ENCODE measurements at places on chromosomes 16 and 17.

- no peak for DNase-seq
These were observed 10.7 kb downstream of the XYLT1 start for GRCh38 chr16:17459903-17460521.

GRCh38 chr17:56978441-56979090, 635 bp downstream of the SCPEP1 start:
- no peak for DNase-seq

DNA sequence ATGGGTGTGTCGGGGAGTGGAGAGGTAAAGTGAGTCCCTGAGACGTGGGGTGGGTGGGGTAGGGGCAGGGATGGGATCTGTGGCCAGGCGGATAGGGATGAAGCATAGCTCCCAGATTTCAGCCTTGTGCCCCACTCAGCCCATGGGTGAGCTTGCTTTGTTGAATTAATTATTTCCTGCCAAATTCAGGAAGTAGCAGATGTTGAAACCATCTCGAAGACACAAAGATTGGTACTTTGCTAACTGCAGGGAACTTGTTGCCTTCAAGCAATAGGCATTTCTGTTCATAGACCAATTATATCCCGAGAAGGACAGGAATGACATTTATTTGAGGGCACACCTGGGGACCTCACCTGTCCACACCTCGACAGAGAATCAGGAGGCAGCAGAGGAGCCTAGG, 11.0 kb upstream of the C16orf74 start:
- DNase-seq: no peak

DNA sequence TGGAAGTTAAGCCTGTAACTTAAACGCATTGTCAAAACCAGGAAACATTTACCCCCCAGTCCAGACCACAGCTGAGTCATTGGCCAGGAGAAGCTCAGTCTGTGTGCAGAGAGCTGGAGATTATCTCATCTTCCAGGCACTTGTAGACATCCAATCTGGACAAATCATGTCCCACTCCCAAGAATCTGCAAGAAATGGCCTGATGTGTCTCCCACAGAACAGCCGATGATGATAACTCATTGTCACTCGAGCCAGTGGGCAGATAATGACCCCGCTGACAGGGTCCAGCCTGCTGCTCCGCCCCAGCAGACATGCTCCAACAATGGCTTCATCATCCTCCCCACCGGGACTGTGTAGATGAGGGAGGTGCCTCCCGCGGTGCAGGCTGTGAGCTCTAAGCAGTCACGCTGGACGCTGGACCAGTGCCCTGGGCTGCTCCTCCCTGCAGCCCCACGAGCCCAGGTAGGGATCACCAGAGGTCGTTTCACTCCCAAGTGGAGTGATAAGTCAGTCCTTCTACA, 322.5 kb downstream of the C16orf95 start:
- DNase-seq: no peak

DNA sequence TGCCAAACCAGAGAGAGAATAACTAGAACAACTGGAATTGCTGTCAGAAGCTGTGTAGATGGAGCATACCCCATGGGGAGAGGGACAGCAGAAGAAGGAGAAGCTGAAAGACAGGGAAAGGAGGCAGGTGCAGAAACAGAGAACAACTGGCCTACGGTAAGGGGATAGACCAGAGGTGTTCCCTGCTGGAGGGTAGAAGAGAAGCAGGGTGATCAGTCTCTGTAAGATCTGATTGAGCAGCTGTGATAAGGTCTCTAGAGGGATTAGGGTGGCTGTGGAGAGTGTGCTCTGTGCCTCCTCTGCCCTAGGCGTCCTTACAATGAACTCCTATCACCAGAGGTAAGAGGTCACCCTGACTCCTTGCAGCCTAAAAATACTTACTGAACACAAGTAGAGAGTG, 30.4 kb upstream of the HS3ST3B1 start:
- DNase-seq: no peak

DNA sequence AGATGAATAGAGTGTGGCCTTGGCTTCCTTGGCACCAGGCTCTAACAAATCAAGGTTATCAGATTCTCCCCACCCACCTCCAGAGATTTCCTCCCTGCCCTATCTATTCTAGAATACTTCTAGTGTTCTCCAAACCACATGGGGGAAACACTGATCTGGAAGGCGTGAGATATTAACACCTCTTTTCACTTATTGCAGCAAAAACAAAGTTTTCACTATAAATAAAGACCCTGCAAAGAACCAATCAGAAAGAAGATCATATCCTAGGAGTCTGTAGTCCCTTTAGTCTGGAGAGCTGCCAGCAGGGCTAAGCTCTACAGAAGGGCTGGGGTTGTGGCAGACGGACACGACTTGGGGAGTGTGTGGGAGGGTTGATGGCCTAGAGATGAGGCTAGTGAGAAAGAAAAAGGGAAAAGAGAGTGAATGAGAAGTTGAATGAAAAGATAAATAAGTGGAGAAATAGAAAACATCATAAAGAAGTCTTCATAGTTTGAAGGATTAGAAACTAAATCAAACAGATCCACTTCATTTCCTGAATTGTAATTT, 8.6 kb upstream of the SKAP1 start:
- DNase-seq: no peak

DNA sequence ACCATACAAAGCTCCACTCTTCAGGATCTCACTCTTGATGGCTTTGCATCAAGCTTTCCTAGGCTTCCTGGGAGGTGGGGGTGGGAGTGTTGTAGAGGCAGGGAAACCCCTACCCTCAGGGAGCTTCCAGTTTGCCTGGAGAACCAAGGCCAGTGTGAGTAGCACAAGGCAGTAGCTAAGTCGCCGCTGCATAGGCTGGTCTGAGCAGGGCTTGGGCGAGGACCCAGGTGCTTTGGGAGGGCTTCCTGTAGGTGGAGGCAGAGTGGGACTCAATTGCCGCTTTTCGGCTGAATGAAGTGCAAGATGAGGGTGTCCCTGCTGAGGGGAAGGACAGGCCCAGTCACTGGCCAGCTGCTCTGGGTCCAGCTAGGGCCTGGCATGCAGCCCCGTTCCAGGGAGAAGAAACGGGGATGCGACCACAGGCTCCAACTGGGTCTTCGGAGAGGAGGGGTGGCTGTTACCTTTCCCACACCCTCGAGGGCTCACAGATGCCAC, 3.9 kb downstream of the CD79B start:
- DNase-seq: no peak

GRCh38 chr17:78879635-78880186, 23.3 kb downstream of the CEP295NL start:
- DNase-seq: no peak

DNA sequence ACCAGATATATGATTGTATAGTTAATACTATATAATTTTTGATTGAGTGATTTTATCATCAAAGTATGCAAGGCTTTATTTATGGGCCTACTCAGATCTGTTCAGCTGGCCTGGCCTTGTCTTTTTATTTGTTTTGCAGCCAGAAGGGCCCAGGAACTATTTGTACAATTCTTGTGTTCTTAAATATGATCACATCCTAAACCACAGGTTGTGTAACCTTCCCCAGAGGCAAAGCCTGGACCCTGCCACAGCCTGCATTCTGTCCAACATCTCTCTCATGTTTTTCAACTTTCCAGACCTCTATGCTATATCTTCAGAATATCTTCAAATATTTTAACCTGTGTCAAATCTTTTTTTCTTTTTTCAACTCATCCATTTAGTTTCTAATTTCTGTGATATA, 410.4 kb upstream of the MON1B start:
- DNase-seq: no peak

- DNase-seq: no peak
These were observed 9.4 kb downstream of the CMC2 start for GRCh38 chr16:80997139-80997798.

DNA sequence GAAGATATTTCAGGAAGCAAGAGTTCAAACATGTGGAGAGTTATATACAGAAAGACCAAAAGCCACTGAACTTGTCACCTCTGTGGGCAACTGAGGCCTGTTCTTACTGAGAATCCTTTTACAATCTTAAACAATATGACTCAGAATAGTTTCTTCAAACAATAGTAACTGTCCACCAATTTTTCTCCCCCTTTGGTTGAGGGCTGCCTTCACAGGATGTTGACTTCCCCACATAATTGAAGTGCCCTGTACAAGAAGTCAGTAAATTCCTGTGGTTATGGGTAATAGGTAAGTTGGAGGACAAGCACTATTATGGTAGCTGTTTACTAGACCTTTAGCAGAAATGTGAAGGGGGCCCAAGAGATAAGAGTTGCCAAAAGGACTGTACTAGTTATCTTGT, 215.8 kb downstream of the CDH8 start:
- no peak for DNase-seq

DNA sequence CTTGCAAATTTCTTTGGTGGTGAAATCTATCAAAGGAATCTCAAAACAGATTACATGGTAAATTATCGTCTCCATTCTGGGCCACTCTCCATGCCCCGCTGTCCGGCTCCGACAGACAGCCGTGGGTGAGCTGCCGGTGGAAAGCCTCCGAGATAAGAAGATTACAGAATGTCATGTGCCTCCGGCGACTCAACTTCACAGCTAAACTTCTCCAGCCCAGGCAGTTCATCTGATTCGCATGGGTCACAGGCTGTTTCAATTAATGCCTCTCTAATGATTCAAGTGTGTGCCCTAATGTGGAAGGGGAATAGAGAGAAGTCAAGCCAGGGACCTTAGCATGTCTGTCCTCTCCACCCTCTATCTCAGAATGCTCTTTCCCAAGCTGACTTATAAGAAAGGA, 520.8 kb upstream of the ZFHX3 start:
- DNase-seq: no peak

DNA sequence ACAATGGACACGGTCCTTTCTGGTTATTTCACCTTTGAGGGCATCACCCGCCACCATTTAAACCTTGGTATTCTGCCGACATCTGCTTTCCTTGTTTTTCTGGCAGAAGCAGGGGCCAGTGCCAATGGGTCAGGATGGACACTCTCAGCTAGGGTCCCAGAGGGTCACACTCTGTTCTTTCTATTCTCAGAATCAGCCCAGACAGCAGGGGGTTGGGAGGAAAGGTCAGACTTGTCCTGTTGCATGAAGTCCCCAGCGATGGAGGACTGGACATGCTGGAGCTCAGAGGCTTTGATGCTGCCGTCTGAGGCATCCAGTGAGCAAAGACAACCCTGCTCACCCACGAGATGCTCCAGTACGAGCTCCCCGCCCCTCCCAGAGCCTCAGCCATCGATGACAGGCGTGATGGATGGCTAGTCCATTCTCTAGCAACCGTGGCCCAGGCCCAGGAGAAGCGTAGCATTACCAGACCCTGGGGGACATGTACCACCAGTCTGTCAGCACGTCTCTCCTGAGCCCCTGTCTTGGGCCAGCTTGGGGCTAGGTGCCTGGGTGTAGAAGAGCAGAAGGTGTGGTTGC, 62.0 kb downstream of the FOXL1 start:
- no peak for DNase-seq

DNA sequence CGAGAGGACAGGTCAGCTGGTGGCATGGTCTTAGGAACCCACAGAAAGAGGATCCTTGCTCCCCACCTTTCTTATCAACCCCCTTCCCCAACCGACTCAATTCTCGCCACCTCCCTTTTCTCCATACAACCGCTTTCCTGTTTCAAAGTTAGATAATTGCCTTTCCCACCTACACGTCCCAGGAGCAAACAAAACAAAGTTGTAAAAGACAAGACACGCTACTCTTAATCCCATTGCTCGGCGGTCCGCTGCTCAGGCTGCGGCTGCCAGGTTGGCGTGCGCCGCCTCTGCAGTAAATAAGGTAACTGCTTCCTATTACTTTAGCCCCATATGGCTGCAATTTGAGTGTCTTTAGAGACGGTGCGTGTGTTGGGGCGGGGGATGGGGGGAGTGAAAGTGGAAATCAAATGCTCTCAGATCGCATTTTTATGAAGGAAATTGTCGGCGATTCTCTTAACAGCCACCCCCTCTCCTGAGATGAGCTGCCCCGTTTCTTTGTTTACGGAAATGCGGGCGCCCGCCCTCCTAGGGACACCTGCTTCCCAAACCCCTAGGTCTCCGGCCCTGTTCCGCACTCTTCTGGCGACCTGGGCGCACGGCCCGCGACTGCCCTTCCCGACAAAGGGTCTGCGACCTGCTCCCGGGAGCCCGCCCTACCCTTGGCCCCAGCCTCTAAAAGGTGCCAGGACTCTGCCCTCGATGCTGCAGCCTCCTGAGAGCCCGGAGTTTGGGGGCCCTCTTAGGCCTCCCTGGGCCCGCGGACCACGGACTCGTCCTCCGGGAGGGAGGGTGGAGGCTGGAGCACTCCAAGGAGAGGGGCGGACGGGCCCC, 3.7 kb upstream of the CBX8 start:
- DNase-seq: no peak

DNA sequence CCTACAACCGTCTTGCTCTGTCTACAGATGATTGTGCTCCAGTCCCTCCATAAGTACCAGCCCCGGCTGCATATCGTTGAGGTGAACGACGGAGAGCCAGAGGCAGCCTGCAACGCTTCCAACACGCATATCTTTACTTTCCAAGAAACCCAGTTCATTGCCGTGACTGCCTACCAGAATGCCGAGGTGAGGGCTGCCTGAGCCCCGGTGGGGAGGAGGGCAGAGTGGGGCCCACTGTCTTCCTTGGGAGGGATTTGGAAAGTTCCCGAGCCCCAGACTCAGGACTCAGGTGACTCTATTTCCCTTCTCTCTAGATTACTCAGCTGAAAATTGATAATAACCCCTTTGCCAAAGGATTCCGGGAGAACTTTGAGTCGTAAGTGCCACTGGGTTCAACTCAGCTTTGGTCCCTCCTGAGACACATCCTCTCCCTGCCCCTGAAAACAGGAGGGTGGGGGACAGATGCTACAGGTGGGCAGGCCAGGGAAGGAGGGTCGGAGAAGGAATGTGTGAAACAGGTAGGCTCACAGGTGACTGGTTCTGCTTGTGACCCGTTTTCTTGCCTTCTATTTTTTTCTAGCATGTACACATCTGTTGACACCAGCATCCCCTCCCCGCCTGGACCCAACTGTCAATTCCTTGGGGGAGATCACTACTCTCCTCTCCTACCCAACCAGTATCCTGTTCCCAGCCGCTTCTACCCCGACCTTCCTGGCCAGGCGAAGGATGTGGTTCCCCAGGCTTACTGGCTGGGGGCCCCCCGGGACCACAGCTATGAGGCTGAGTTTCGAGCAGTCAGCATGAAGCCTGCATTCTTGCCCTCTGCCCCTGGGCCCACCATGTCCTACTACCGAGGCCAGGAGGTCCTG, 11.4 kb downstream of the TBX21 start:
- no peak for DNase-seq

- DNase-seq: peak; percentile 44
These were observed 40.8 kb downstream of the RNF157 start for GRCh38 chr17:76199469-76199868.

DNA sequence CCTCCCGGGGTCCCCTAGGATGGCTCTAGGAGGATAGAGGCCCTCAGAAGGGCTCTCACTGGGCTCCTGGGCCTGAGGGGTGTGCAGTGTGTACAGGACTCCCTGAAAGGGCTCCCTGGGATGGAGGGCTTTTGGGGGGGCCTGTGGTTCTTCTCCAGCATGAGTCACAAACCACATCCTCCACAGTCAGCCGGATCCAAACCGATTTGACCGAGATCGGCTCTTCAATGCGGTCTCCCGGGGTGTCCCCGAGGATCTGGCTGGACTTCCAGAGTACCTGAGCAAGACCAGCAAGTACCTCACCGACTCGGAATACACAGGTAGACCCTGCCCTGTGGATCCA, 4.5 kb downstream of the TRPV2 start:
- DNase-seq: no peak

All from stimulated activated CD4-positive, alpha-beta T cell treated with anti-CD3 and anti-CD28 coated beads, Interleukin-12 subunit alpha, Interleukin-12 subunit beta, amount 100 ng/mL, for 48 hours (primary cell).